Activated CD8-positive, alpha-beta memory T cell treated with anti-CD3 and anti-CD28 coated beads for 4 hours (primary cell): ENCODE measurements at places on chromosomes 2 and 18.
A peak's percentile ranks its signal among the peaks of the same experiment; 100 is the strongest.

GRCh38 chr2:20144861-20145260 is 80.1 kb downstream of the SDC1 start:
- no peak for DNase-seq

- DNase-seq: no peak
Observed at GRCh38 chr2:147460155-147460554, 384.7 kb upstream of the ACVR2A start.

- no peak for DNase-seq
Observed at GRCh38 chr2:86260978-86261377, 61.7 kb downstream of the MRPL35 start.

GRCh38 chr2:129737660-129738527 is 241.6 kb upstream of the RAB6C start:
- no peak for DNase-seq

GRCh38 chr2:74008761-74009395 is 24.2 kb downstream of the TET3 start:
- DNase-seq: no peak

DNA sequence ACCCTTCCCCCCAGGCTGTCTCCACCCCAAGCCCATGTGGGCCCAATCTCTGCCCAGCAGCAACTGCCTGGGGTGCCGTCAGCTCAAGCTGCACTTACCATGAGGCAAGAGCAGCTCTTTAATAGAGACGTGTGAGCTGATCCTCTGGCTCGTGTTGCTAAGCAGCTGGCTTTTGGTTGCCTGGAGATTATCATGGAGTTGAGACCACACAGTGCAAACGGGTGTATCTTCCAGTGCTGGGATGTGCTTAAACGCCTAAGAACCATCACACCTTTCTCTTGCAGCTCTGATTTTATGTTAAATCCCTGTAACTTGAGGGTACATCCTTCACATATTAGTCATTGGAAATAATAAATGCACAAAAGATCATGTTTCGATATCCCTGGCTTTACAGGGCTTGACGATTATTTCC is 271.1 kb downstream of the PRKCE start:
- DNase-seq: no peak

- no peak for DNase-seq
Observed at GRCh38 chr2:27369471-27370025, 590 bp downstream of the EIF2B4 start.

DNA sequence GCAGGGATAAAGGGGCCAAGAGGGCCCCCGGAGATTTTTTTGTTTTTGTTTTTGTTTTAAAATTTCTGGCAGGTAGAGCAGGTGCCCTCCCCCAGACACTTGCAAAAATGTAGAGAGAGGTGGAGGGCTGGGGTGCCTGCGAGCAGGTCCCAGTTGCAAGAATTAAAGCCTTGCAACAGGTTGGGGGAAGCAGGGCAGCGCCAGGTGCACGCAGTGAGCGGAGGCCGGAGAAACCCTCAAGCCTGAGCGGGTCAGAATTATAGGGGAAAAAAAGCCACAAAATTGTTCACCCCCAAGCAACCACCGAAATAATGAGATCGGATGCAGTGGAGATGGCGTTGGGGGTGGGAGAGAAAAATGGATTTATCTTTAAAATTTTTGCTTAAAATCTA is 527 bp downstream of the IGFBP5 start:
- no peak for DNase-seq

DNA sequence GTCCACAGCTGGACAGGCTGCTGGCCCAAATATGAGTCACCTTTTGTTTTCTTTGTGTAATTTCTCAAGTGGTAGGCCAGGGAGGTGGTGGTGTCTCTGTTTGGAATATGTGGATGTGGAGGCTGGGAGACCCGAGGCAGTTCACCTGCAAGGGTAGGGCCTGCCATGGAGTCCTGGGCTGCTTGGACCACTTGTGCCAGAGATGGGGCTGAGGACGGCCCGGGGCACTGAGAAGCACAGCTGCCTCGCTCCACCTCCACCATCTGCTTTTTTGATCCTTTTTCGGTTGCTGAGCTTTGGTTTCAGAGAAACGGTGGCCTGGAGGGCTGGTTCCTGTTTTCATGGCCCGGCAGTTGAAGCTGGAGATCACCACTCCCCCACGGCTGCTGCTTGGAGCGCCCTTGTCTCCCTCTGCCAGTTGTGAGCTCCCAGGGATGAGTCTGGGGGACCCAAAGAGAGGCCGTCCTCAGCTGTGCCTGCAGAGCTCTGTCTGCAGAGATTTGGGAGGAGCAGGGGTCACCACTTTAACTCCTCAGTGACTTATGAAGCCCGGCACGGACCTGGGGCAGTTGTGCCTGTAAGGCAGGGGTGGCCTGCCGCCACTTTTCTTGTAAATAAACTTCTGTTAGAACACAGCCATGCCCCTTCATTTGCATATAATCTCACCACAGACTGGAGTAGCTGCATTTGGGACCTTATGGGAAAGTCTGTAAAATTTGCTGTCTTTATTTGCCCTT is 67.6 kb upstream of the MCFD2 start:
- no peak for DNase-seq

- DNase-seq: no peak
Observed at GRCh38 chr2:152303951-152304350, 31.0 kb upstream of the FMNL2 start.

- DNase-seq: no peak
Observed at GRCh38 chr18:11672846-11673454, 16.1 kb upstream of the GNAL start.

DNA sequence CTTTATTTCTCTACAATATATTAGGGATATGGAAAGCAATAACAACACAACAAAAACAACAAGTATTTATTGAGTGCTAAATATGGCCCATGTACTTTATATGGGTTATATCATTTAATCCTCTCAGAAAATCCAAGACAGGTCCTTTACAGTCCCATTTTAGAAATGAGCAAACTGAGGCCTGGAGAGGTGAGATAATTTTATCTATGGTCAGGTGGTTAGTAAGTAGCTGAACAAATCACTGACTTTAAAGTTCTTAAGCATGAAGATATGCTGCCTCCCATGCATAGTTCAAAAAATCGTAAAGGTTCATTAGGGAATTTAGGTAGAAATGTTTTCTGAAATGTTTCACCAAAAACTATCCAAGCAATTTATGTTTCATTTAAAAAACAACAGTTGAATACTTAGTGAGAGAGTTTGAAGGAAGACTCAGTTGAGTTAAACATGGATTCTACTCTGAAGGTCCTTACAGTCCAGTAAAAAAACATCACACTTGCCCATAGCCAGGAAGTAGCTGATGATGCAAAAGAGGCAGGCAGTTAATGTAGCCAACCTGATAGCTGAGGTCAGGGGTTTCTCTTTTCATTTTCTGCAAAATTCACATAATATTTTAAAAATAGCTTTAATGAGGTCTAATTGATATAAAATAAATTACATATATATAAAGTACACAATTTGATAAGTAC is 7.6 kb upstream of the NFE2L2 start:
- DNase-seq: no peak

GRCh38 chr2:65344689-65345088 is 87.7 kb downstream of the SPRED2 start:
- no peak for DNase-seq

DNA sequence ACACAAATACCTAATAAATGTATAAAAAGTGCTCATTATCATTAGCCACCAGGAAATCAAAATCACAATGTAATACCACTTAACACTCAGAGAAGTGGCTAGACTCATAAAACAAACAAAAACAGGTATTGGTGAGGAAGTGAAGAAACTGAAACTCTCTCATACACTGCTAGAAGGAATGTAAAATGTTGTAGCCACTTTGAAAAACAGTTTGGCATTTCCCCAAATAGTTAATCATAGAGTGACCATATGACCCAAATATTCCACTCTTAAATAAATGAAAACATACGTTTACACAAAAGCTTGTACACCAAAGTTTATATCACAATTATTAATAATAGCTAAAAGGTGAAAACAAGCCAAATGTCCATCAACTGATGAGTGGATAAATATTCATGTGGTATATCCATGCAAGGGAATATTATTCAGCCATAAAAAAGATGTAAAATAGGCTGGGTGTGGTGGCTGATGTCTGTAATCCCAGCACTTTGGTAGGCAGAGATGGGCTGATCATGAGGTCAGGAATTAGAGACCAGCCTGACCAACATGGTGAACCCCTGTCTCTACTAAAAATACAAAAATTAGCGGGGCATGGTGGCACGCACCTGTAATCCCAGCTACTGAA is 86.2 kb upstream of the COL5A2 start:
- DNase-seq: no peak

DNA sequence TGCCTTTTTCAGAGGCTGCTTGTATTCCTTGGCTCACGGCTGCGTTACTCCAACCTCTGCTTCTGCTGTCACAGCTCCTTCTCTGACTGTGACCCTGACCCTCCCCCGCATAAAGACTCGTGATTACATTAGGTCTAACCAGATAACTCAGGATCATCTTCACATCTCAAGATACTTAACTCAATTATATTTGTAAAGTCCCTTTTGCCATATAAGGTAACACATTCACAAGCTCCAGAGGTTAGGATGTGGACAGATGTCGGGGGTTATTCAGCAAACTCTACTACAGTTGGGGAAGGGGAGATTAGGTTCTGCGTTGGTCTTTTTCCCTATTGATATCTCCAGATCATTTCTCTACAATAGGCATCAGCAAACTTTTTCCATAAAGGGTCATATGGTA is 76.9 kb downstream of the EVA1A start:
- no peak for DNase-seq

- no peak for DNase-seq
Observed at GRCh38 chr18:72174972-72175649, 369.0 kb downstream of the CBLN2 start.

DNA sequence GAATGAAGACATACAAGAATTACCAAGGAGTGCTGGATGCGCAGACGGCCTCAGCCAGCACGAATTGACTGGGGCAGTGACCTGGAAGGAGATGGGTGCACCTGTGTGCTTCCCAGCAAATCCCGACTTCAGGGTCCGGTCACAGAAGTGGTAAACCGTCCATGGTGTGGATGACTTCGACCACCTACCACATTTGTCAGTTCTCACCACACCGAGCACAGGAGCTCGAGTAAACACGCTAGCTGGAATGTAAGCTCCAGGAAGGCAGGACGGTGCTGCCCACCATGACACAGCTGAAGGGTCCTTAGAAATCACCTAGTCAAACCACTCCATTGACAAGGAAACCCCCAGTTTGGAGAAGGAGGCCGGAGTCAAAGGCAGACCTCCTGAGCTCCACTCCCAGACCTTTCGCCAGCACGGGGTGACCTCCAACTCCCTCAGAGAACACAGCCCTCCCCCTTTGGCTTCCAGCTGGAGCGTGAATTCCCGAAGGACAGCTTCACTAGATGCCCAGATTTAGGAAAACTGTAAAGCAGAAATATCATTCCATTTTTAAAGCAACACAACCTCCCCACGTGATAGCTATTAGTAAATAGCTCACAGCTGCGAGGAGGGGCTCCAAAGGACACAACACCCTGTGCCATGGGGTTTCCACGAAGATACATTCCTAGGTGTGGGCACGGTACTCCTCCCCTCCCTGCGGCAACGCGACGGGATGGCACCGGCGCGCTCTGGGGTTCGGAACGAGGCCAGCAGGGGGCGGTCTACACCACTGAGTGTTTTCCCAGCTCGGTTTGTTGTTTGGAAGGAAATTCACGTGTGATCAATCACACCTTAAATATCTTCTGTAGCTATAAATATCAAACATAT is 34.1 kb upstream of the GNAL start:
- peak; percentile 3 for DNase-seq

DNA sequence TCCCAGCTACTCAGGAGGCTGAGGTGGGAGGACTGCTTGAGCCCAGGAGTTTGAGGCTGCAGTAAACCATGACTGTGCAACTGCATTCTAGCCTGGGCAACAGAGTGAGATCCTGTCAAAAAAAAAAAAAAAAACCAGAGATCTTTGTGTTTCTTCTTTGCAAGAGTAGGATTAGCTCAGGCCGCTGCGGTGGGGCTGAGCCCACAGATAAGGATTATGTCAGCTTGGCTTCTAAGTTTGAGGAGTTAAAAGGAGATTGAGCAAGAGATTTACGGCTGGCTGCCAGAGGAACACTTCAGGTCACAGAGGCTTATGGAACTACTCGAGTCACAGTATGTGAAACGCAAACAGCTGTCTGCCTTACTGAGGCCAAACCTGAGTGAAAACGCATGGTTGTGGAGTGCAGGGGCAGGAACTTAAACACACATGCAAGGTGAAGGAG is 146.7 kb upstream of the L3MBTL4 start:
- no peak for DNase-seq

GRCh38 chr2:163191372-163191771 is 352.8 kb upstream of the KCNH7 start:
- DNase-seq: no peak

DNA sequence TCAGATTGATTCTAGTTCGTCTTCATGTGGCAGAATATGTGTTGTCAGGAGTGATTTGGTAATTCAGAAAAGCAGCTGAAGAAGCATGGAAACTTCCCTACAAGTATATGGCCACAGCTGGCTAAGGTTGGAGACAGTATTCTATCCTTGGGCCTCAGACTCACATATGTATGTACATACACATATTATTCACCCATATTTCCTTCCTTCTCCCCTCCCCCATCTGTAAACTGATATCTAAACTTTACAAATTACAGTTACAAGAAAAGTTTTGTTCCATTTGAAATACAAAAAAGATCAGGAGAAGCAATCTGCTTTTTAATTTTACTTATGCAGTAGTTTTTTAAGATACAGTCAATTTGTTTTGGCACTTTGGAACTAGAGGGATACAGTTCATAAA is 3.1 kb downstream of the SP3 start:
- DNase-seq: no peak

DNA sequence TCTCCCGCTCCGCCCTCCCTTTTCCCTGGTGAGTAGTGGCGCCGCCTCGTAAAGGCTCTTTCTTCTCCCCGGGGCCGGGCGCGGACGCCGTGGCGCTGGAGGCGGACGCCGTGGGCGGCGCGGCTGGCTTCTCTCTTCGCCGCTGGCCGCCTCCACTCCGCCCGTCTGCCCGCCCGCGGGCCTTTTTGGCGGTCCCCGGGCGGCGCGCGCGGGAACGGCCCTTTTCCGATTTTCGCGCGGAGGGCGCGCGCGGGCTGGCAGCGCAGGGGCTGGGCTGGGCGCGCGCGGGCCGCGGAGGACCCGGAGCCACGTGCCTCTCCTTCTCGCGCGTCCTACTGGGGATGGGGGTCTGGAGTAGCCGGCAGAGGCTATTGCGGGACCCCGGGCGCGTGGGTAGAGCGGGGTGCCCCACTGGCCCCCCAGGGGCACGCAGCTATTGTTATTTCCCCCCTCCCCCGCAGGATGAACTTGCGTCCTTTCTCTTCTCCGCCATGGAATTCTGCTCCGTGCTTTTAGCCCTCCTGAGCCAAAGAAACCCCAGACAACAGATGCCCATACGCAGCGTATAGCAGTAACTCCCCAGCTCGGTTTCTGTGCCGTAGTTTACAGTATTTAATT is 472 bp downstream of the SLC20A1 start:
- DNase-seq: no peak

DNA sequence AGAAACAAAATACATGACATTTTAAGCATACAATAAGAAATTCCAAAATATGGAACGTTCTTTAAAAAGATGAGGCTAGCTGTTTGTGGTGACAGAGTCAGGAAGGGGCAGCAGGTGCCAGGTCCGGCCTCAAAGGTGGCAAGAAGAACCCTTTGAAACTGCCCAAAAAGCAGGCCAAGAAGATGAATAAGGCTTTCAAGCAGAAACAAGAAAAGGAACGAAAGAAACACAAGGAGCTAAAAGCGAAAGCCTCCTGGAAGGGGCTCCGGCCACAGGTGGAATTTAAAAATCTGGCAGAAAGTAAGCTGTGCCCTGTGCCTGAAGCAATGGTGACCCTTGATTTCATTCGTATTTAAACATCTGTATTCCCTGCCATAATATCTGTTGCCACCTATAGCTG is 5.5 kb downstream of the WDR33 start:
- DNase-seq: no peak
